ENCODE measurements at places on chromosomes 16 and 17.

- DNase-seq = no peak
These were observed at the start of gene FOXF1 for GRCh38 chr16:86510465-86511261. TSS of gene FOXF1 (plus strand) at chr16:86510527. CDS start at chr16:86510570, 43 bp downstream.

DNA sequence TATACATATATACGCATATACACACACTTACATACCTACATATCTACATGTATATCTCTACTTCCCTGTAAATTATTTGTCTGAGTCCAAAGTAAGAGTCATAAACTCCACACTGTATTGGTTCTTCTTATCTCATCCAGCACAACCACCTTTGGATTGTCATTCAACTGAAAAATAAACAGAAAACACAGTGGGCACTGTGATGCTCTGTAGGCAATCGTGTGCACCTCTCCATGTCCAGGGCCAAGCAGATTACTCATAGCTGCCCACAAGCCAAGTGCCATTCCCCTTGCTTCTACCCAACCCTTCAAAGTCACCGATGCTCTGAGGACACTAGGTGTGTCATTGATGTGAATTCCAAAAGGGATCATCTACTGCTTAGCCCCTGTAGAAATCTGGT lies 12.9 kb upstream of the TEKT3 start:
- DNase-seq = no peak

GRCh38 chr16:57482845-57483545 lies 3.3 kb downstream of the DOK4 start:
- DNase-seq = no peak

DNA sequence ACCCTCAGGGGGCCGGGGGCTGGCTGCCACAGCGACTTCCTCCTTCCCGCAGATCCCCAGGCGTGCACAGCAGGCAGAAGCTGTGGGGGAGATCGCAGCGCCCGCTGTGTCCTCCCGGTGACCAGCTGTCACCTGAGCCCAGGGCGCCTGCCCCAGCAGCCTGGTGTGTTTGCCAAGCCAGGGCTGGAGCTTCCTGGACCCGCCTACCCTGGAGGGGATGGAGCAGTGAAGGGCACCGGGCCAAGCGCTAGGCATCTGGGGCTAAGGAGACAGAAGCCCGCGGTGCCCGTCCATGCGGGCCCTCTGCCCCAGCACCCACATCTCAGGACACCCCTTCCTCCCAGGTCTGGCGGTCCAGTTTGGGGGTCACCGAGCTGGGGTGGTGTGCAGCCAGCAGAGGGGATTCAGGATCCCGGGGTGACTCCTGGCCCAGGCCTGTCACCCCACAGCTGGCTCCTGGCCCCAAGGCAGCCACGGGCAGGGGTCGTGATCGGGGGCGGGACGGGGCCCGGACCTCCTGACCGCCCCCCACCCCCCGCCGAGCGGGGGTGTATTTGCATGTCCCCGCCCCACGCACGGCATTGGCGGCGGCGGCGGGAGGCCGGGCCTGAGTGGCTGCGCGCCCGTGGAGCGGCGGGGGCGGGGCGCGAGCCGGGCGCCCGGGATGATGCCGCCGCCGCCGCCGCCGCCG lies at the start of gene RAB26:
Gene RAB26, plus strand, starts transcription at position 645 of the 691 bp plus-strand sequence. CDS start 159 bp downstream, outside the sequence.
- no peak for DNase-seq

GRCh38 chr17:36594626-36595401 lies 3.1 kb downstream of the DHRS11 start:
- no peak for DNase-seq

- no peak for DNase-seq
These were observed 1.8 kb upstream of the PRSS53 start for GRCh38 chr16:31090540-31090939.

DNA sequence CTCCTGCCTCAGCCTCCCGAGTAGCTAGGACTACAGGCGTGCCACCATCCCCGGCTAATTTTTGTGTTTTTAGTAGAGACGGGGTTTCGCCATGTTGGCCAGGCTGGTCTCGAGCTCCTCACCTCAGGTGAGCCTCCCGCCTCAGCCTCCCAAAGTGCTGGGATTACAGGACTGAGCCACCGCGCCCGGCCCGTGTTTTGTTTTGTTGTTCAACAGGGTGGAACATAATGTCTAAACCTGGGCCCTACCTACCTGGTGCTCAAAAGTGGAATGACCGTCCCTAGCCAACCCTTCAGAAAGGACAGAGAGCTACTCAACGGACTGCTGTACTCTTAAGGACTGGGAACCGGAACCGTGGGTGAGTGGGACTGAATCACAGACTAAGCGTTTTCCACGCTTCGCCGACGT lies 772 bp upstream of the KIF22 start:
- DNase-seq = no peak

- DNase-seq = no peak
These were observed 45.7 kb downstream of the B9D1 start for GRCh38 chr17:19316761-19317358.

- no peak for DNase-seq
These were observed 1.4 kb downstream of the CBFA2T3 start for GRCh38 chr16:88975511-88976061.

GRCh38 chr17:15092762-15093161 lies 172.4 kb downstream of the PMP22 start:
- DNase-seq = no peak

DNA sequence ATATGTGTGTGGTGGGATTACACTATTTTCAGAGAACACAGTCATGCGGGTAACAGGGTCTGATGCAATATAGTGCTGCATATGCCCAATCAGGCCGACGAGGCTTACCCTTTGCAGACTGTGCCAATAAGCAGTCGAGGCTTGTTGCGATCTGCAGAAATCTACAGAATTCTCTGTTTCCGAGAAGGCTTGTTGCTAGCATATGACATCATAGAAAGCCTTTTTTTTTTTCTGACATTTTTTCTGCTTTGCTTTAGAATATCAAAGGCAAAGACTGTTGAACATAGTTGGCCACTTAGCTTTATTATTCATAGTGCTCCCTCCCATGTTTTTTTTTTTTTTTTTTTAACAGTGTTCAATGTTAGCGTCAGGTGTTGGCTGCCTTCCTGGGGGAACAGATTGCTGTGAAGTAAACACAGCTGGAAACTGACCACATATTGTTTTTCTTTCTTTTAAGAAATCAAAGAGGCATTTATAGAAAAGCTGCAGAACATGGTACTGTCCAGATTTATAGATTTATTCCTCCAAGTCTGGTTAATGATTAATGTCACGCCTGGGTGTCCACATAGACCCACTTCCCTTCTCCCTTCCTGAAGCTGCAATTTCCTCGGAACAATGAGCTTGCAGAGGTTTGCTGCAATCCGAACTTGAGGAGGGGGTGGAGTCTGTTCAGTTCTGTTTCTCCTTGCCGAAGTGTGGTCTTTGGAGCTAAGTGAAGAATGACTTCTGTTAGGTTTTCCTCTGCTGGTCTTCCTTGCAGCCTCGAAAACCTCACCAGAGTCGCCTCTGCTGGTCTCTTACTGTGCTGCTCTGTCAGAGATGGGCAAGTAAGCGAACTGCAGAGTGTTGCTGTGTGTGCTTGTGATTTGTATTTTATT lies 87.3 kb downstream of the MAP2K6 start:
- peak; percentile 46 for DNase-seq

- no peak for DNase-seq
These were observed 5.5 kb upstream of the NCBP3 start for GRCh38 chr17:3851461-3852100.

DNA sequence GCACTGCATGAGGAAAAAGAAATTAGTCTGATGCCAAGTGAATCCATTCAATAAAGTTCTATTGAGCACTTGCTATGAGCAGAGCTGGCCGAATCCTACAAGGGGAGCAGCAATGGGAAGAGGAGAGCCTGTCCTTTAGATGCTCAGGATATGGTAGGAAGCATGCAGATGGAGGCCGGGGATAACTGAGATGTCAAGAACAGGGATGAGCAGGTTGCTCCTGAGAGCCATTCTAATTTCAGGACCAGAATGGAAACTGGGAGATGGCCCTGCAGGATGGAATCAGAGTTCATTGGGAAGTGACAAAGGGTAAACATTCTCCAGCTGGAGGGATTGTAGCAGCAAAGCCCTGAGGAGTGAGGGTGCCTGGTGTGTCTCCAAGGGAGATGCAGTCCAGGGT lies 88.0 kb downstream of the CBLN1 start:
- no peak for DNase-seq

GRCh38 chr17:57276621-57277020 lies 20.3 kb downstream of the MSI2 start:
- DNase-seq = no peak

GRCh38 chr16:57724531-57724930 lies 11.0 kb upstream of the KATNB1 start:
- DNase-seq = no peak

DNA sequence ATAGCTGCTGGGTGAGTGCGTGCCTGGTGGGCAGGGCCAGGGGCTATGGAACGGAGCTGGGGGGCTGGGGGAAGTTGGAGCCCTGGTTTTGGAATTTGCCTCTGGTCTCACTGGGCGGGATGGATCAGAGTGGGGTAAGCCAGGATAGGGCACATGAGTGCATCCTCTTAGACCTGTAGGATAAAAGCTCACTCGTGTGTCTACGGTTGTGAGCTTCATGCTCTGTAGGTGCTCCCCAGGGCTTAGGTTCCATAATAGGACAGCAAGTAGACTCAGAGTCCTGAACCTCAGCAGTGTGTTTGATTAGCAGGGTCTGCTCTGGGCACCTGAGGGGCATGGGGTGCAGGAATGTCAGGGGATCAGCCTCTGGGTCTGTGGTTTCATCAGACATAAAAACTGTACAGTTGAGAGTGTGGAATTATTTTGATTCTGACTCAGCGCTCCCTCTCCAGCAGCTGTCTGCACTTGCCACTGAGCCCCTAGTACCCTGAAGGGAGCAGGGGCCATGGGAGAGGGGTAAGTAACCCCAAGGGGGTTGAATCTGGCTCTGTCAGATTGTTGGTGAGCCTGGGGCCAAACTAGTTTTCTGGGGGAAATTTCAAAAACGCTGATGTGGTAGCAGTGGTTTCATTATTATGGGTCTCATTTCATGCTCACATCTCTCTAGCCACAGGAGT lies 84.2 kb upstream of the LGALS9 start:
- no peak for DNase-seq

- DNase-seq = no peak
These were observed 60.4 kb downstream of the PIPOX start for GRCh38 chr17:29103341-29103740.

GRCh38 chr16:85037050-85037410 lies 9.4 kb downstream of the KIAA0513 start:
- no peak for DNase-seq

DNA sequence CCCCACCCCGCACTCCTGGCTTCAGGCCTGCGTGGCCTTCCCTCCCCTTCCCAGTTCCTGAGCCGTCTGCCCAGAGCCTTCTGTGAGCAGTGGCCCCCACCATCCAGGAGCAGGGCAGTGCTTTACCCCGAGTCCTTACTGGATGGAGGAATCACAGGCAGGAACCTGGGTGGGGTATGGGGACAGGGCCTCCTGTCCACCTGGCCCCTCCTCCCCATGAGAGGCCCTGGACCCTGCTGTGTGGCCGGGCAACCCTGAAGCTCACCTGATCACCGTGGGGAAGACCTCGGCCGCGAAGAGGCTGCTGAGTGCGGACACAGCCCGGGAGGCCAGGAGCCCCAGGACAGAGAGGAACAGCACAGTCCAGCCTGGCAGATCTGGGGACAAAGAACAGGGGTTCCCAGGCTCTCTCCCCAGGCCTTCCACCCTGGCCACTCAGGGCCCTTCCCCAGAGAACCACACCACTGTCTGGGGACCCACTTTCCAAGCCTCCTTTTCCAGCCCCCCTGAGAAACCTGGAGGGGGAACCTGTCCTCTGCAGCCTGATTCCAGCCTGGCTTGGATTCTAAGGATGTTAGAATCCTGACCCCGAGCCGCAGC lies 3.2 kb downstream of the SLC22A31 start:
- DNase-seq = no peak

- no peak for DNase-seq
These were observed 25.6 kb downstream of the RAP1GAP2 start for GRCh38 chr17:2821868-2822267.

DNA sequence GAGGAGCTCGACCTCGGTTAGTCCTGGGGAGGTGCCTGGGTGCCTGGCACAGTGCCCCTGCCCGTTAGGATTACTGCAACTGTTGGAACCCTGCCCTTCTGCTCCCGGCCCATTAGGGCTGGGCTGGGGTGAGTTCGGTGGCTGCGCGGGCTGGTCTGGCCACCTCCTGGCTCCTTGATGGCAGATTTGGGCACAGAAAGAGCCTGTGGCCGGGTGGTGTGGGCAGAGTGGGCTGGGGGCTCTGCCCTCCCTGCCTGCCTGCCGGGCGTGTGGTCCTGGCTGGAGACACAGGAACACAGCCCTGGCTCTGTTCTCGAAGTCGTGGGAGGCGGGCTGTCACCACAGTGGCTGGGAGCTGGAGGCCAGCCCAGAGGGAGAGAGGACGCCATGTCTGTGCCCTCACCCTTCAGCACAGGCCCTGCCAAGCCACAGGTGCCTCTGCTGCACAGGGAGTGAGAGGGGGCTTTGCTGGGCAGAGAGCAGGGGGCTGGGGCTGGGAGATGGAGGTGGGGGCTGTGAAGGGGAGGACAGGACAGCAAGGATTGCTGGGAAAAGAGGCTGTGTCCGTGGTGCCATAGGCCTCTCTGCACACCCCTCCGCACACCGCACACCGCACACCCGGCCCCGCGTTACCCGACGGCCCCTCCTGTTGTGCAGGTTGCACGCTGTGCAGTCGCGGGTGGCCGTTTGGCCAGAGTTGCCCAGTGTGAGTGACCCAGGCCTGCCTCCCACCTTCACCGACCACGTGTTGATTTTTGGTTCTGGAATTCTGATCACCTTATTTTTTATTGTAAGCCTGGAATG lies 236.6 kb upstream of the GSE1 start:
- no peak for DNase-seq

- DNase-seq = no peak
These were observed 27.2 kb downstream of the CNTNAP1 start for GRCh38 chr17:42709561-42709960.

- DNase-seq = no peak
These were observed 579 bp upstream of the CYBA start for GRCh38 chr16:88651276-88651988.

DNA sequence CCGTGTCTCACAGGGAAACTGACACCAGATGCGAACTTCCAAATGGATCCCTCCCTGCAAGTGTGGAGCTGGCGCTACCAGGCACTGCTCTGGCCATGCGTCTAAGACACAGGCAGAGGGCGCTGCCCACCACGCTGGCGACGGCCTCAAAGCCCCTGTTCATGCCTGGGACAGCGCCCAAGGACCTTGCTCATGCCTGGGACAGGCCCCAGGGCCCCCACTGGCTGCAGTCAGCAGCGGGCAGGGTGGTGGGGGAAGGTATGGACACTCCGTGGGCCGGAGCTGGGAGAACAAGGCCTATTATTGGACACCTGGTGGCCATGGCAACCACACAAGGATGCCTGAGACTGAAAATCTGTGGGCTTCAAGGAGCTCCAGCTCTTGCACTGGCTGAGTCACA lies 8.8 kb downstream of the ZG16B start:
- DNase-seq = no peak
